ENCODE measurements at places on chromosomes 6 and 20. TPM values are rescaled to one million over a fixed set of nuclear protein-coding genes. Genes with fewer than 3 reads are reported as not detected.

The CDH4 gene
- 7.8 TPM for total RNA-seq

The HUS1B gene
- total RNA-seq: 0.59 TPM

The TRIM10 gene
- not detected for total RNA-seq

The C20orf144 gene
- total RNA-seq: 0.44 TPM

The PSORS1C1 gene
- not detected for total RNA-seq

DNA sequence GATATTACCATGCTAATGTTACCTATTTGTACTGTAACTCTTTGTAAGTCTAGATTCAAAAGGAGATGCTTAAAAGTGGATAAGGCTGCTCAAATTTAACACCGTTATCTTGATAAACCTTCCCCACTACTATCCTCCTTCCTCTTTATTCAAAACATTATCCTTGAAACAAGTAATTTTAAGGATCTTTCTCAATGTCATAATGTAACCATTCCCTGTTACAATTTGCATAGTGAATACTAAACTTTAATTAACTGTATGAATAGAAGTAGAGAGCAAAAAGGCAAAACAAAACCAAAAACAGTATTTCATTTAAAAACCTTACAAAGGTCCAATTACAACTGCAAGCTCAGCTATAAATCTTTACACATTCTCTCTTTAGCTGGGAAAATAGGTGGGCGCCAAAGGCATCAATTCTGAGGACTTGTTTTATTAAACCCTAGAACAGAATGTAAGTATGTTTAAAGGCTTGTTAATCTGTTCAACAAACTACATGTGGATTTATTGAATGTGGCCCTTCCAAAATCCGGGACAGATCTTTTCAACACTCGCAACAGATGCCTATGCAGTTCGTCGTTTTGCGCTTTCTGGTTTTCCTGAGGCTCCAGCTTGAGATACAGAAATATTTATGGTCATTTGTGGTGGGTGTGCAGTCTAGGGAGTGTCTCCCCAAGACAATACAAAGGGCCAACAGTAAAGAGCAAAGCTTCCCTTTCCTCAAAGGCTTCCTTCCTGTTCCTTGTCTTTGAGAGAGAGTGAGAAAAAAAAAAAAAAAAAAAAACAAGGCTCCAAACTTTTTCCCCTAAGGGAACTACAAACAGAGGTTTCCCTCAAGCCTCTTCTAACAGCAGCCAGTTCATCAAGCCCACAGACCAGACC, 15.1 kb downstream of the KIF13A start:
- DNase-seq: no peak

GRCh38 chr20:55283889-55284288, 721.4 kb downstream of the CBLN4 start:
- no peak for DNase-seq

DNA sequence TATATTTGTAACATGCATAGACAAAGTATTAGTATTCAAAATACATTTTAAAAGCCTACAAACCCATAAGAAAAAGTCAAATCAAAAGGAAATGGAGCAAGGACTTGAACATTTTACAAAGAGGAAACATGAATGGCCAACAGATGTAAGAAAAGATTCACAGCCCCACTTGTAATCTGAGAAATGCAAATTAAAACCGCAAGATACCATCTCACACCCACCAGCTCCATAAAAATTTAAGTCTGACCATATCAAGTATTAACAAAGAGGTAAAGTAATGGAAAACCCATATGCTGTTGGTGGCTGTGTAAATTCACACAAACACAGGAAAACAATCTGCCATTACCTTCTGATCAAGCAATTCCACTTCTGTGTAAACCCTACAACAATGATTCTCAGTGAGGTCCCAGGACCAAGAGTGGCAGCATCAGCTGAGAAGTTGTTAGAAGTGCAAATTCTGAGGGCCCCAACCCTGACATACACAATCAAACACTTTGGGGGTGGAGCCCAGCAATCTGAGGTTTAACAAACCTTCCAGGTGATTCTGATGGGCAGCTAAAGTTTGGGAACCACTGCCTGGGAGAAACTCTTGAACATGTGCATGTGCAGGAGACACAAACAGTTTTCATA, 30.9 kb downstream of the BCL2L1 start:
- DNase-seq: no peak

GRCh38 chr6:35919085-35919826, 1.6 kb downstream of the SRPK1 start:
- DNase-seq: no peak

DNA sequence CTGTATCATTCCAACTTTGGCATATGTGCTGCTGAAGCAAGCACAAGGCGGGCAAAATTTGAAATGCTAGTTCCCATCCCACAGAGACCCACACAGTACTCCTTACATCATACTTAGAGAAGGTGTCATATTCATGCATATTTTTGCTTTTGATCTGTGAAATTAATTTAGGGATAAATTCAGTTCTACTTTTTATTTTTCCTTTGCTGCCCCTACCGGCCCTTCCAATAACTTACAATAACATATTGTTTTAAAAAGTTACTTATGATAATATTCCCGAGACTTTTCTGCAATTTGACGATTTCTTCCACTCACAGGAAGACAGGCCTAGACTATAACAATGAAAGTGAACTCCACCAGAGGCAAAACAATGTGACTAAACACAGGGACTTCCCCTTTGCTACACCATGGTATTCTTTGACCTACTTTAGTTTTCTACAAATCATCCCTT, 35.0 kb downstream of the SESN1 start:
- DNase-seq: no peak

DNA sequence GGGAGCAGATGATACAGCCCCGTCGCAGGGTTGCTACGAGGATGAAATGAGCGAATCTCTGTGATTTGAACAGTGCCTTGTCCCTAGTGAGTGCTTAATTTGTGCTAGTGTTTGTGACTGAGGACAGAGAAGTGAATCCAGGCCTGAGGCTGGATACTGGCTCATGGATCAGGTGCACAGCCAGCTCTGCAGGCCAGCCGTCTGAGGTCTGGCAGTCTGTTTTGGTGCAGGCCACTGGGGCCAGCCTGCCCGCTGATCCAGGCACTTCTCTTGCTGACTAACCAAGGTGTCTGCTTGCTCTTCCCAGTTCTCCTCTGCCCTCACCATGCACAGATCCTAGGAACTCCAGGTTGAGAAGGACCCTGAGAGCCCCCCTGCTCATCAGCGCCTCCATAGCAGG, 181.0 kb downstream of the LRFN2 start:
- DNase-seq: no peak

DNA sequence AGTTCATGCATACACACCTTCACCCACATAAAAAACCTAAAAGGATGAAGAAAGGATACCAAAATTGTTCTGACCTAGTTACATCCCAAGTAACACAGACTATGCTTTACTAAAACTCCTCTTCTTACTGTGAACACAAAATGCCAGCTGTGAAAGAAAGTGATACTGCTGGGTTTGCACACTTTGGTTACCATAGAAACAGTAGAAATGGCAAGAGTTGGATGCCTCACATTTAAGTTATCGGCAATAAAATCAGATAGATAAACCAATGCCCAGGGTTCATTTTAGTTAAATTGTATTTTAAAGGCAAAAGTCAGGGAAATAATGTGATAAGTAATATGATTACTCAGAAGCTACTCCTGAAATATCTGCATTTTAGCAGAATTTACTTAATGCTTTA, 161.9 kb downstream of the CDK19 start:
- DNase-seq: no peak
